ENCODE measurements at places on chromosomes 4 and X. TPM values are rescaled to one million over a fixed set of nuclear protein-coding genes. Genes with fewer than 3 reads are reported as not detected.

The CCDC110 gene
- 22.1 TPM for total RNA-seq

The GAGE13 gene
- total RNA-seq = not detected

The FAM184B gene
- not detected for total RNA-seq

The XKRX gene
- 3.3 TPM for total RNA-seq

The PYURF gene
- total RNA-seq = 90.9 TPM

The COX7B2 gene
- total RNA-seq = not detected

The ABCG2 gene
- total RNA-seq = 26.3 TPM

The FAM9B gene
- not detected for total RNA-seq

The CPE gene
- total RNA-seq = 333 TPM

The PHEX gene
- total RNA-seq = 1.5 TPM

Measured in thyroid gland (tissue), 4 donors.